ENCODE measurements at places on chromosomes 6 and 20. TPM values are rescaled to one million over a fixed set of nuclear protein-coding genes. Genes with fewer than 3 reads are reported as not detected.

Gene LPIN3
- 24.1 TPM for total RNA-seq

Gene IBTK
- total RNA-seq: 20.0 TPM

Gene NFATC2
- 12.4 TPM for total RNA-seq

Gene TRIM31
- 0.11 TPM for total RNA-seq

Gene BPIFB4
- not detected for total RNA-seq

Gene LPA
- not detected for total RNA-seq

Gene AGER
- 5.0 TPM for total RNA-seq

Gene OR2H1
- not detected for total RNA-seq

Gene RUNX2
- 7.3 TPM for total RNA-seq

Gene TGM3
- not detected for total RNA-seq

Gene BMP6
- 1.3 TPM for total RNA-seq

Gene ESR1
- 2.2 TPM for total RNA-seq

Gene SIRPB2
- total RNA-seq: 0.52 TPM

Gene NRN1
- total RNA-seq: not detected

Gene PGC
- not detected for total RNA-seq

Gene PDYN
- total RNA-seq: not detected

Gene OOEP
- not detected for total RNA-seq

Gene MATN4
- total RNA-seq: not detected

Gene RBBP8NL
- total RNA-seq: 9.4 TPM

Gene CCN6
- total RNA-seq: not detected

Gene ULBP2
- 5.8 TPM for total RNA-seq

Gene SPATA25
- 0.40 TPM for total RNA-seq

Gene PRSS16
- 7.3 TPM for total RNA-seq

Gene KATNA1
- 11.4 TPM for total RNA-seq

Gene PTCHD4
- not detected for total RNA-seq

Gene SLC22A23
- 5.7 TPM for total RNA-seq

Gene F13A1
- total RNA-seq: not detected

Gene UCKL1
- total RNA-seq: 47.4 TPM

Gene GINS1
- total RNA-seq: 28.1 TPM

Gene TRIM38
- 6.4 TPM for total RNA-seq

Gene RIPPLY2
- total RNA-seq: not detected

Gene CRISP2
- total RNA-seq: not detected

Gene GSTA1
- total RNA-seq: not detected

Gene C6orf118
- not detected for total RNA-seq

Gene NKAIN4
- total RNA-seq: not detected

Gene CST2
- total RNA-seq: not detected

Gene CRISP1
- total RNA-seq: not detected

Gene TFAP2D
- total RNA-seq: not detected

Gene RBPJL
- total RNA-seq: not detected

Gene FHL5
- not detected for total RNA-seq

Gene TBC1D22B
- total RNA-seq: 9.6 TPM

Gene SLC17A1
- total RNA-seq: not detected

Gene L3MBTL1
- 9.9 TPM for total RNA-seq

Gene GGTLC1
- total RNA-seq: not detected

Gene RAMACL
- total RNA-seq: 0.26 TPM

Gene PROCR
- total RNA-seq: 45.4 TPM

Gene SLC17A2
- not detected for total RNA-seq

Gene PTGIS
- total RNA-seq: 0.18 TPM

Gene UST
- total RNA-seq: 7.9 TPM

Gene ETV7
- not detected for total RNA-seq

Gene DNAH8
- 0.06 TPM for total RNA-seq

Gene NNAT
- not detected for total RNA-seq

Gene C20orf144
- not detected for total RNA-seq

Measured in PC-3 (cell line).